A549 treated with GW870086 at 1 μM for 4 hours (cell line): ENCODE measurements at places on chromosomes 7 and 10. TPM values are rescaled to one million over a fixed set of nuclear protein-coding genes. Genes with fewer than 3 reads are reported as not detected.

The ODAD2 gene
- not detected in 5 replicates for total RNA-seq

The GPR26 gene
- not detected in 5 replicates for total RNA-seq

The THSD7A gene
- total RNA-seq = 1.3 to 3.0 TPM (median 2.2 TPM) in 5 replicates

The RBP4 gene
- 8.0 to 11.5 TPM (median 9.6 TPM) in 5 replicates for total RNA-seq

The FAM25C gene
- total RNA-seq = 1.0 to 2.3 TPM (median 1.8 TPM) in 4 of 5 replicates, not detected in the other

The PPP1R3C gene
- 16.0 to 20.6 TPM (median 17.1 TPM) in 5 replicates for total RNA-seq

The ATP6V0A4 gene
- total RNA-seq = 0.10 to 0.57 TPM (median 0.20 TPM) in 5 replicates

The GSAP gene
- 2.9 to 3.6 TPM (median 3.3 TPM) in 5 replicates for total RNA-seq

The UPK3BL1 gene
- total RNA-seq = 8.5 to 20.2 TPM (median 12.7 TPM) in 5 replicates

The NEURL1 gene
- 0.19 to 0.69 TPM (median 0.38 TPM) in 5 replicates for total RNA-seq

The ENTPD1 gene
- 0.05 TPM in 1 of 5 replicates, not detected in the others for total RNA-seq

The CHRM2 gene
- total RNA-seq = not detected in 5 replicates

The SH2D4B gene
- 0.10 to 0.13 TPM in 2 of 5 replicates, not detected in the others for total RNA-seq
